Activated CD4-positive, CD25-positive, alpha-beta regulatory T cell treated with anti-CD3 and anti-CD28 coated beads, Interleukin-2, amount 50 U/mL, for 16 hours (primary cell): ENCODE measurements at places on chromosomes 12 and 14.

DNA sequence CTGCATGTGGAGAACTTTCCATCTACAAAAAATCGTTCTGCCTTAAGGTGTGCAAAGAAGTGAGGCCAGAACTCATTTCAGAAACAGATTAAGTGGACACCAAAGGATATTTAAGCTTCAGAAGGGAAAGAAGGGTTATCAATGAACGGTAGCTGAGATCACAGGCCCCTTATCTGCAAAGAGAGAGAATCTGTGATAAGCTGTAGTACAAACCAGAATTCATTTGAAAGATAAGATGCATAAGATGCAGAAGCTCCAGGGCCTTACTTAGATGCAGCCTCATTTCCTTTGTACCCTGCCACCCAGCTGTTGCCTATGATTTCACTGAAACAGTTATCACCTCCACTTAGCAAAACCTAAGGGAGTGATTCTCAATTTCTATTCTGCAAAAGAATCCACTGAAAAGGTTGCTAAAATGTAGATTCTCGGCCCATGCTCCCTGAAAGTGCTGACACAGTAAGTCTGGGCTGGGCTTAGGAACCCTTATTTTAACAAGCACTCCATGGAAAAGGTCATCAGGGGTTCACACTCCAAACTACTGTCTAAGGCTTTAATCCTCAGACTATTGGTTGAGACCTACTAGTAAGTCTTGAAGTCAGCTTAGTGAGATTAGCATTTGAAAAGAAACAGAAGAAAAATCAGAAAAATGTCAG is 64.8 kb downstream of the HELB start:
- no peak for DNase-seq

DNA sequence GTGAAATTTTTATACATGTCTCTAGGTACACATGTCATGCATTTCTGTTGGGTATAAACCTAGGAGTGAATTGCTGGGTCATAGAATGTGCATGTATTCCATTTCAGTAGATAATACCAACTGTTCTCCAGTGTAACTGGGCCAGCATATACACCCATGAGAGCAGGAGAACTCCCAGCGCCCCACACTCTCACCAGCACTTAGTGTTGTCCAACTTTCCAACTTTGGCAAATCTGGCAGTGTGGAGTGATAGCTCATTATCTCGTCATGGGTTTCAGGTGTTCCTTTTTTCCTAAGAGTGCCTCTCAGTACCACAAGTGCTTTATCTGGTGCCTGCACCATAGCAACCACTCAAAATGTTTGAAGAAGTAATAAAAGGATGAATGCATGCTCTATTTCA is 40.1 kb downstream of the NGB start:
- DNase-seq: no peak

- no peak for DNase-seq
These were observed 33.0 kb downstream of the RDH12 start for GRCh38 chr14:67734675-67735074.

GRCh38 chr12:116539361-116539771 is 19.8 kb upstream of the MAP1LC3B2 start:
- DNase-seq: no peak

GRCh38 chr12:29818916-29819623 is 35.3 kb upstream of the TMTC1 start:
- DNase-seq: no peak

- DNase-seq: no peak
These were observed 594 bp upstream of the VCPKMT start for GRCh38 chr14:50116966-50117365.
